ENCODE measurements at places on chromosomes 11 and 22.

DNA sequence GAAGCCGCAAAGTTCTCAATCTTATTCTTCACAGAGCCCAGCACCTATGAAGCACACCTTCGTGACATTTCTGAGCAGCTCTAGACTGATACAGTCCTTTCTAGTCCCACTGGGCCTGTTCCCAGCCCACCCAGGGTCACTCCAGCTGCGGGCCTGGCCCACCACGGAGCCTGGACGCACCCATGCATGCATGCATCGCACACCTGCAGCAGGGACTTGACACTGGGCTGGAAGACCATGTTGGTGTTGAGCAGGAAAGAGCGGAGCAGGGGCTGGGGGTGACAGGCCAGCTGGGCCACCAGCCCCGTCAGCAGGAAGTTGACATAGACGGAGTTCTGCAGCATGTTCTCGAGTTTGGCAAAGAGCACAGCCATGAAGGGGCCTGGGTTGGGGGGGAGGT lies 9.2 kb downstream of the C11orf42 start:
- no peak for DNase-seq

DNA sequence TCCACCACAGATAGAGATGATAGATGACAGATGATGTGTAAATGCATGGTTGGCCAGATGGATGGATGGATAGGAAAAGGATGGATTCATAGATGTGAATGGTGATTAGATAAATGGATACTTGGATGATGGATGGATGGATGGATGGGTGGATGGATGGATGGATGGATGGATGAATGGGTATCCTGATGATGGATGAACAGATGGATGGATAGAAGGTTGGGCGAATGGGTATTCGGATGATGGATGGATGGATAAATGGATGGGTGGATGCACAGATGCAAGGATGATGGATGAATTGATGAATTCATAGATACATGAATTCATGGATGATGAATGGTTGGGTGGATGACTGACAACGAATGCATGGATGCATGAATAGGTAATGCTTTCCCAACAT lies 56.1 kb downstream of the CHST1 start:
- DNase-seq, result no peak

- no peak for DNase-seq
Measured at GRCh38 chr11:83238111-83238510, 44.6 kb downstream of the ANKRD42 start.

DNA sequence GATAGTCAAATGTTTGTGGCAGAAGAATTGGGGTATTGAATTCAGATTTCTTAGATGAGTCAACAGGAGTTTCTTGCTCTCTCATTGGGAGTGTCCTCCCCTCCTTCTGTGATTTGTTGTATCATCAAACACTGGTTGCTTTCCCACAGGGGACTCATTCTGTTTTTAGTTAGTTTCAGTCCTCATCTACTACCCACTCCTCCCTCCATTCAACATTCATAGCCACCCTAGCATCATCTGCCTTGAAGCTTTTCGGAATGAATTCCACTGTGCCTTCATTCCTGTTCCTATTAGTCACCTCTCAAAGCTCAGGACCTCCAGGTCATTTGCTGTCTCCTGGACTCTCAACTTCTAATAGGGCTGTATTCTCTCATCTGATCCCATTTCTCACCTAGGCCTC lies 31.5 kb upstream of the RAB38 start:
- DNase-seq, result no peak

GRCh38 chr22:25765016-25765367 lies 23.0 kb downstream of the MYO18B start:
- DNase-seq, result no peak

DNA sequence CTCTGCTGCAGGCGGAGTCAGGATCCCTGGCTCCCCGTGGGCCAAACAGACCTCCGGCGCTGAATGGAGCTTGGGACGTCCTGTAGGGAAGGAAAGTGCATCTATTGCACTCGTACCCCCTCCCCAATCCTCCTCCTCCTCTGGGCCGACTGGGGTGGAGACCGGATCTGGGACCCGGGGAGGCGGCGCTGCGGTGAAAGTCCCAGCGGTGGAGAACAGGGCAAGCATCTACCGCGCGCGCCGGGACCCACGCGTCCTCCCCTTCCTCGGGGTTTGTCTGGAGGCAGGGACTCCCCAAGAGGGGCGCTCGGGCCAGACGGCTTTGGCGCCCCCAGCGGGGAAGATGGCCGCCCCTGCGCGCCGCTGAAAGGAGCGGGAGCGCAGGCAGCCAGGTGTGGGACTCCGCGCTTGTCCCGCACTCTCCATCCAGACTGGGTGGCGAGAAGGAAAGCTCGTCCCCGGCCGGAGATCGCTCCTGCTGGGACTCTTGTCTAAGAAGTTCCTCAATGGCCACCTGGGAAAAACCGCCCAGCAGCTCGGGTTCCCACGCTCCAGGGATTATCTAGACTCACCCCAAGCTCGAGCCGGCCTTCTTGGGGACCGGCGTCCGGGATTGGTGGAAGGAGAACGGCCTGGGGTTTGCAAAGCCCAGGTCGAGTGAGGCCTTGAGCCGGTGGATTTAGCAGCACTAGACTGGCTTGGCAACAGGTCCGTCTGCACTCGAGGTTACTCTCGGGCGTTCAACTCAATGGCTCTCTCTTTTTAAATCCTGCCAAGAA lies 718 bp downstream of the FADS2 start:
- no peak for DNase-seq

- no peak for DNase-seq
Measured at GRCh38 chr11:121833970-121834369, 282.0 kb downstream of the BLID start.

- DNase-seq, result no peak
Measured at GRCh38 chr11:134566311-134566710, 154.3 kb upstream of the B3GAT1 start.

DNA sequence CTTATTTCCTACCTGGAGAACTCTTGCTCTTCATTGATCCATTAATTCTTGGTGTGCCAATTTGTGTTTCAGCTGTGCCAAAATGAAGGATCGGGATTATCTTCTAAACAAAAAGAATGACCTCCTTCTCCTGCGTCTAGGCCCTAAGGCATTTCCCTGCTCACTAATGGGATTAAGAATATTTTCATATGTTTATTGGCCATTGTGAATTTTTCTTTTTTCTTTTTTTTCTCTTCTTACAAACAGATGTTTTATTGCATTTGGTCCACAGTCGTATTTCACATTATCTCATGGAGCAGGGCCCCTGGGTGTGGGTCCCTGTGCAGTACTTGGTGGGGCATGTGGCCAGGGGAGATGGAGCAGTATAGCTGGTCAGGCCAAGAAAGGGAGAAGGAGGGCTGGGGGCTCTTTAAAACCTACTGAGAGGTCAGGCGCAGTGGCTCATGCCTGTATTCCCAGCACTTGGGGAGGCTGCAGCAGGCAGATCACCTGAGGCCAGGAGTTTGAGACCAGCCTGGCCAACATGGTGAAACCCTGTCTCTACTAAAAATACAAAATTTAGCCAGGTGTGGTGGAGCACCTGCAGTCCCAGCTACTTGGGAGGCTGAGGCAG lies 35.3 kb upstream of the HORMAD2 start:
- no peak for DNase-seq

DNA sequence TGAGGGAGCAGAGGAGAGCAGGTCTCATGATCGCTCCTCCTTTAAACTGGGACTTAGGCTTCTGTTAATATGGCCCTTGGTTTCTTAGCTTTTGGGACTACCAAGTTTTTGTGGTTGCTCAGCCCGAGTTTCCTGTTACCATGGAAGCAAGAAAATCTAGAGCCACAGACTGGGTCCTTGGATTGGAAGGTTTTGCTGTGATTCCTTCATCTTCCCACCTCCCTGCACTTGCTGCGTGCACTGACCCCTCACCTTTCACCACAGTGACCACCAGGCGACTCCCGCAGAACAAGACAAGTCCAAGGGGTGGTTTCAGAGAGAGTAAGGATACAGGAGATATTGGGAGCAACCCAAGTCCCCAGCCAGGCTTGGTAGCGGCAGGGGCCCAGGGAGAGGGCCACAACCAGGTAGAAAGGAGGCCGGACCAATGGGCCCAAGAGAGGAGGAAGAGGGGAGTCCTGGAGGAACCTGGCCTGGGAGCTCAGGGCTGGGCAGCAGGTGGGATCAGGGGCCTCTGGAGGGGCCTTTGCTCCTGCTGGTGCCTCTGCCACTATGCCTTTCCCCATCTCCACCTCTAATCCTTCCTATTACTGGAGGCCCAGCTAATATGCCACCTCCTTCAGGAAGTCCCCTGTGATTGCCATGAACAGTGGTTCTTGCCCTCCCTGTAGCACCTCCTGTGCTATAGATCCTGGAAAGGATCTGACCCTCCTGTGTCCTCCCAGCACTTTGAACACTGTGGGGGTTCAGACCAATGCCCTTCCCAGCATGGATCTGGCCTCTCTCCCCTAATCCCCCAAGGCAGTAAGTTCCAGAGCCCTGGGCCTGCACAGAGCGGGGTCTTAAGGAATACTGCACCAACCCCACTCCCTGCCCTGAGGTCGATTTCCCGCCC lies 21.2 kb downstream of the CSF2RB start:
- DNase-seq, result no peak
